ENCODE measurements at places on chromosomes 11 and 22. TPM values are rescaled to one million over a fixed set of nuclear protein-coding genes. Genes with fewer than 3 reads are reported as not detected.

DNA sequence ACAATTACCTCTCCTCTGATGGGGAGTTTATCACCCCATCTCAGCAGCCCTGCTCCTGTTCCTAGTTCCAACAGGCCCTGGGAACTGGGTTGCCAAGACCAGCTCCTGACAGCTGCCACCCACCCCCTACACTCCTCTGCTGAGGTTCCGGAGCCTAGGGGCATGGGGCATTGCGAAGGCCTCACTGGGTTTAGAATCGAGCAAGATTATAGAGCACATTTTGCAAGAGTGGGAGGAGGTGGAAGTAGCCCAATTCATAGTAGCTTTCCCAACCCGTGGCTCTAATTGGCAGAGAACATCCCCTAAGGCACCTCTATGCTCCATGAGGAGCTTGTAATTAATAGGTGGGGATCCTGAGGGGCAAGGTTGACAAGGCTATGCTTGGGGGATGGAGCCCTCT lies 23.0 kb downstream of the MYEOV start:
- H3K36me3 ChIP-seq: no peaks in the 10 kb centered on the region
- H3K4me1 ChIP-seq: peaks cover 14% of the 10 kb centered on the region
- DNase-seq: no peak
- H3K27ac ChIP-seq: no peak overlapping the region

DNA sequence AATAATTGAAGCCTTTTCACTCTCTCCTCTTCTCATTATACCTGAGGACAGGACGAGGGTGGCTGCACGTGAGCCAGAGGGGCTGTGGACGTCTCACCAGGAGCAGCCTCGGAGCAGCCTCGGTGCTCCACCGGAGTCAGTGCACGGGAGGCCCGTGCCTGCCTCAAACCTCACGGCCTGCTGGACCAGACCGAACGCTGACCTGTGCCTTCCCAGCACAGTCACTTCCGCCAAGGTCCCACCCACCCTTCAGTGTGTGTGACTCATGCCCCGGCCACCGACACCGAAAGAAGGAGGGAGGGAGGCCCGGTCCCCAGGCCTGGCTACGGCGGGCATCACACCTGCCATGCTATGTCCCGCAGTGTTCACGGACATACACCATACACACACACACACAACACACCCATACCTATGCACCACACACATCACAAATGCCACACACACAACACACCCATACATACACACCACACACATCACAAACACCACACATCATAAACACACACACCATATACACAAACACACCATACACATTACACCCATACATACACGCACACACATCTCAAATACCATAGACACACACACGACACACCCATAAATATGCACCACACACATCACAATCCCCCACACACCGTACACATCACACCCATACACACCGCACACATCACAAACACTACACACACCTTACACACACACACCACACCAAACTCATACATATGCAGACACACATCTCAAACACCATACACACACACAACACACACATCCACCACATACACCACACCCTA lies 1506.5 kb downstream of the TBC1D22A start:
- H3K27ac ChIP-seq: no peak overlapping the region
- no peaks in the 10 kb centered on the region for H3K27me3 ChIP-seq
- H3K4me3 ChIP-seq: no peak overlapping the region
- H3K36me3 ChIP-seq: no peaks in the 10 kb centered on the region
- no peak for DNase-seq

DNA sequence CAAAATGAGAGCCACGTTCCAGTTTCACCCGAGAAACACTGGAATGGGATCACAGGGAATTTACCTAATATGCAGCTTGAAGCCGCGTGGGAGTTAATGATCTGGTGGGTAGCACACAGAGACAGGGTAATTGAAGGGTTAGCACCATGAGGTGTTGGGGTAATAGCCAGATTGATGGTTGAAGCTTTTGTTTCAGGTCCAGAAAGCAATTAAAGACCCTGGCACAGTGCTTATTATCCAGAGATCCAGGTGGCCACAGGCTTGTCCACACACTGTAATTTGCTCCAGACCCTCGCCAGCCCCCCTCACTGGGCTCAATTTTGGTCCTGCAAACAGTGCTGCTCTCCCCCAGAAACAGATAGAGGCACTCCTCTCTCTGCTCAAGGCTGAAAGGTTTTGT lies 282.5 kb upstream of the ISX start:
- no peak for DNase-seq
- no peaks in the 10 kb centered on the region for H3K4me1 ChIP-seq
- H3K27ac ChIP-seq: no peak overlapping the region
- H3K27me3 ChIP-seq: no peaks in the 10 kb centered on the region
- H3K36me3 ChIP-seq: no peaks in the 10 kb centered on the region

DNA sequence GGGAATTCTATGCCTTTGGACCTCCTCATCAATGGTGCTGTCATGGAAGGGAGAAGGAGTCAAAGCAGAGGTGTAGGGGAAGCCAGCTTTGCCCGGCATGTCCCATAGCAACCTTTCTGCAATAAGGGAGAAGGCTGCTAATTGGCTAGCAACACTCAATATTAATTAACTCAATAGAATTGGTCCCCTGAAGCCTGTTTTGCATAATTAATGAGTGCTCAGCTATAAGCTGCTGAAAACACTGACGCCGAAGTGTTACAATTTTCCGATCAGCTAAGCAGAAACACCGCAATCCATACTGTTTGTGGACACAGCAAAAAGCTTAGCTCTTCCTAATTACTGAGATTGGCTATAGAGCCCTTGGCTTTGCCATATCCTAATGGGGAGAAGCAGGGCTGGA lies 245.0 kb downstream of the CSNK2A3 start:
- no peaks in the 10 kb centered on the region for H3K4me1 ChIP-seq
- no peak overlapping the region for H3K4me3 ChIP-seq
- H3K27me3 ChIP-seq: no peaks in the 10 kb centered on the region
- H3K27ac ChIP-seq: no peak overlapping the region

- H3K27ac ChIP-seq: no peak overlapping the region
- no peaks in the 10 kb centered on the region for H3K4me1 ChIP-seq
- DNase-seq: no peak
- H3K4me3 ChIP-seq: no peak overlapping the region
- no peaks in the 10 kb centered on the region for H3K36me3 ChIP-seq
Observed at GRCh38 chr11:119907878-119908572, 179.0 kb upstream of the NECTIN1 start.

GRCh38 chr22:49081261-49081666 lies 746.4 kb downstream of the BRD1 start:
- no peak overlapping the region for H3K4me3 ChIP-seq
- no peak for DNase-seq
- no peaks in the 10 kb centered on the region for H3K27me3 ChIP-seq
- H3K27ac ChIP-seq: no peak overlapping the region
- no peaks in the 10 kb centered on the region for H3K4me1 ChIP-seq

GRCh38 chr11:61627850-61628661 lies 47.2 kb upstream of the SYT7 start:
- DNase-seq: no peak
- H3K36me3 ChIP-seq: no peaks in the 10 kb centered on the region
- H3K4me3 ChIP-seq: no peak overlapping the region
- H3K4me1 ChIP-seq: no peaks in the 10 kb centered on the region
- H3K27me3 ChIP-seq: peaks cover 3% of the 10 kb centered on the region

The SGSM1 gene
- total RNA-seq: 1.3 TPM

The LRRC4C gene
- not detected for total RNA-seq

The SLC3A2 gene
- total RNA-seq: 234 TPM

The HIC2 gene
- 10.0 TPM for total RNA-seq

The SAA2 gene
- 0.25 TPM for total RNA-seq

The ST14 gene
- total RNA-seq: 0.25 TPM

The CARNS1 gene
- total RNA-seq: 9.9 TPM

The SCGB1D2 gene
- total RNA-seq: not detected

The PARVG gene
- 146 TPM for total RNA-seq

The NPTXR gene
- 4.2 TPM for total RNA-seq

The SCGB2A2 gene
- total RNA-seq: not detected

The ANO5 gene
- not detected for total RNA-seq

The PRRG4 gene
- total RNA-seq: 0.05 TPM

Measured in CD4-positive, alpha-beta T cell (primary cell).